ENCODE measurements at places on chromosomes 6 and 20.

GRCh38 chr6:11251553-11252360 is 19.3 kb upstream of the NEDD9 start:
- no peak for DNase-seq

DNA sequence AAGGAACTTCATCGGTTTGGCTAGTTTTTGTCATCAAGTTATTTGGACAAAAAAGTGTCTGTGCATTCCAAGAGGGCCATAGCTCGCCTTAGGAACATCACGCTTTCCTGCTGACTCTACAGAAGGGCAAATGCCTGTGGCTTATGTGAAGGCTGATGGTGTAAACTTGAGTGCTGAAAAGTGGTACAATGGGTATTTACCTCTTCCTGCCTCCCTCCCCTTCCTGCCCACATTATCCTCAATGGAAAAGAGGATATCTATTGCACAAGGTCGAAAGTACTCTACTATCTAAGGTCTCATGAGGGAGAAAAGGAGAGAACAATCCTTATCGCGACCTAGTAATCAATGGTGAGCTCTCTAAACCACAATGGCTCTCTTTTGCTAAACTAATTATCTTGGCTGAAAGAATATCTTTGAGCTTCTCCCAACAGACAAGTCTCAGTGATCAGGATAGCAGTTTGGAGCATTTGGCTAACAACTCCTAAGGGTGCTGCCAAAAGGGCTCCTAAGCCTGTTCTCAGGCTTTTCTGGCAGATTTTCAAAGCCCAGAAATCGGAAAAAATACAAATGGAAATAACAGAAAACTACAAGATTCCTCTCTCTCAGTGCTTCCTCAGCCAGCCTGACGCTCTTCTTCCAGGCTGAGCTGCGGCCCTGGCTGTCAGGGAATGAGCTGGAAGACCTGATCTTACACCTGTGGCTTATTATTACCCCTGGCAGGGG is 42.6 kb upstream of the ENPP1 start:
- DNase-seq = no peak

GRCh38 chr6:157323255-157323965 is at the start of gene TMEM242:
TSS of gene TMEM242 (minus strand) at chr6:157323519. CDS start at chr6:157323499, 20 bp downstream.
- peak; percentile 83 for DNase-seq

- DNase-seq = no peak
Measured at GRCh38 chr20:35093267-35093884, 769 bp upstream of the TRPC4AP start.

DNA sequence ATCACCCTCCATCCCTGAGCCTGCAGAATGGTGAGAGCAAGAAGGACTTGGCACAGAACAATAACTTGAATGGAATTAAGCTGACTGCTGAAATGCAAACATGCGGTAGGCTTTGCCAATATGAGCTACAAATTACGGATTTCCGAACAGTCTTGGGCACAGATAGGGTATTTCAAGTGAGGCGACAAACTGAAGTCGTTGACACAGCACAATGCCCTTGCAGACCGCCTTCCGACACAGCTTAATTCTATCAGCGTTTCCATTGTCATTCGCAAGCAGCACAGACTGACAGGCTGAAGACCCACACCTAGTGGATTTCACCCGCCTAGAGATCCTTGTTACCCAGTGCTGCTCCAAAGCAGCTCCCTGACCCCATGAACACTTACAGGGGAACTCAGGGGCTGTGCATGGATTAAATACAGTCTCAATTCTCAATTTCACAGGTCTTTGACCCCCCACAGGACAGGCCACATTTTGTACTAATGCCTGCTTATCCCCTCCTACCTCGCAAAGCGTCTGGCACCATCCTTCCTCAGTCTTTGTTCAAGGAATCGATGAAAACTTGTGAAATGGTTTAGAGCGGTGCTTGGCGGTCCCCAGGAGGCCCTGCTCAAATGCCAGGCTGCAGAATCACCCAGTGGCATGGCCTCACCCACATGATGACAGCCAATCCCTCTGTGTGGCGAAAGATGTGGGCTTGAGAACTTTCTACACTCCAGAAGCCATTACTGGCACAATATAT is 34.6 kb downstream of the RAMACL start:
- DNase-seq = no peak

DNA sequence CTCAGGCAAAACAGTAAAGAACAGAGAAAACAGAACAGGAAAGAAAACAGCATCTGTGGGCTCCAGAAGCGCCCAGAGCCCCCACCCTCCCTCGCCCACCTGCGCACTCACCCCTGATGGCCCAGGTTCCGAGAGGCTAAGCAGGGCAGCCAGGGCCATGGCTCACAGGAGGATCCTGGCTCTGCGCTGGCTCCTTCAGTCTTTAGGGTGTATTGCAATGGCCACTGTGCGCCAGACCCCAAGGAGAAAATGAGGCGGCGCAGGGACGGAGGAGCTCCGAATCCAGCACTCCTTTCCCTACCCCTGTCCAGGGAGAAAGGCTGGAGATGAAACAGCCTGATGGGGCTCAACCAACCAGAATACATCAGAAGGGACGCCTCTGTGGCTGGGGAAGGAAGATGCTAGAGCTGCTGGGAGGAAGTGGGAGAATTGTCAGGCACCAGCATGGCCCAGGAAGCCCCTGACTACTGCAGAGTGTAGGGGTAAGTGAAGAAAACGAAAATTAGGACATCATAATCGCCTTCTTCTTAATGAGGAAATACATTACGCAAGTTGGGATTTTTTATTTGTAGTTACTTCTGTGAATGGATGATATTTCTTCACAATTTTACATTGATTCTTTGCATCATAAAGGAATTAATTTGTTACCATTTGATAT is 49.0 kb downstream of the COL11A2 start:
- DNase-seq = no peak

DNA sequence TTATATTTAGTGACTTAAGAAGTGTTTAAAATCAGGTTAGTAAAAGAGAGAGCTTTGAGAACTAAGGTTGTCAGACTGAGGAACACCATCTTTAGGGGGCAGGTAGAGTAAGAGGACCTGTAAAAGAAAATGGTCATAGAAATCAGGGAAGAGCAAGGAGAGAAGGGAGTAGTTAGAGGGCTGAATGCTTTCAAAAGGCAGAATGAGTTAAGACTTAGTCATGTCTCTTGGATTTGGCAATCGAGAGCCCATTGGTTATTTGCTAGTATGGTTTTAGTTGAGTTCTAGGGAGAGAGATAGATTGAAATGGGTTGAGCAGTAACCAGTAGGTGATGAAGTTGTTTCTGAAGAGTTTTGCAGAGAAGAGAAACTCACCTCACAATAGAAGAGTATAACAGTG is 51.1 kb downstream of the RALGAPB start:
- no peak for DNase-seq

DNA sequence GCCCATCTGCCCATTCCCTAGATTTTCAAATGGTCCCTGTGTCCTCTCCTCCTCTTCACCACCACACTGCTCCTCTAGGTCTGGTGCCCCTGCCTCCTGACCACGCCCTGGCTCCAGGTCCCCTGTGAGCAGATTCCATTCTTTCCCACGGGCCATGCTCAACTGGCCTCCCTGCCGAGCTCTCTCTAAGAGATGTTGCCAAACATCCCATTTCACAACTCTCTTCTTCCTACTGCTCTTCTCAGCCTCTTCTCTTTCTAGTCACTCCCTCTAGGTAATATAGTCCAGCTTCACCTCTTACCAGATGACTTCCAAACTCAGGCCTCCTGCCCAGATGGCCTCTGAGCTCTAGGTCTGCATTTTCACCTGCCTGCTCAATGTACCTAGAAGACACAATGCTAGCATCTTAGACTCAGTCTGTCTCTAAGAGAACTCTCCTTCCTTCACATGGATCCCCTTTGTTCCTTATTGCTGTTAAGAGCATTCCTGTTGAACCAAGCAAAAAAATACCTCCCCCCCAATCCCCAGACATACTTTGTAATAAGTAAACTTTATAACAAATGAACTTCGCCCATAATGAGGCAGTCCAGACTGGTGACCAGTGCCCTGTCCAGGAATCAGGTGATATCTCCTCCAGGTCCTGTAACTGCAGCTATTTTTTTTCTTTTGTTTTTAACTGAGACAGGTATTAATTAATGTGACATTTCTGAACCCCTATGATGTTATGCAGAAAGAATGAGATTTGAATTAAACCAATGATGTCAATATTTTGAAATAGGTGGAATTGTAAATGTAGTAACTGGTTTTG is 79.0 kb downstream of the LYRM4 start:
- DNase-seq = no peak

DNA sequence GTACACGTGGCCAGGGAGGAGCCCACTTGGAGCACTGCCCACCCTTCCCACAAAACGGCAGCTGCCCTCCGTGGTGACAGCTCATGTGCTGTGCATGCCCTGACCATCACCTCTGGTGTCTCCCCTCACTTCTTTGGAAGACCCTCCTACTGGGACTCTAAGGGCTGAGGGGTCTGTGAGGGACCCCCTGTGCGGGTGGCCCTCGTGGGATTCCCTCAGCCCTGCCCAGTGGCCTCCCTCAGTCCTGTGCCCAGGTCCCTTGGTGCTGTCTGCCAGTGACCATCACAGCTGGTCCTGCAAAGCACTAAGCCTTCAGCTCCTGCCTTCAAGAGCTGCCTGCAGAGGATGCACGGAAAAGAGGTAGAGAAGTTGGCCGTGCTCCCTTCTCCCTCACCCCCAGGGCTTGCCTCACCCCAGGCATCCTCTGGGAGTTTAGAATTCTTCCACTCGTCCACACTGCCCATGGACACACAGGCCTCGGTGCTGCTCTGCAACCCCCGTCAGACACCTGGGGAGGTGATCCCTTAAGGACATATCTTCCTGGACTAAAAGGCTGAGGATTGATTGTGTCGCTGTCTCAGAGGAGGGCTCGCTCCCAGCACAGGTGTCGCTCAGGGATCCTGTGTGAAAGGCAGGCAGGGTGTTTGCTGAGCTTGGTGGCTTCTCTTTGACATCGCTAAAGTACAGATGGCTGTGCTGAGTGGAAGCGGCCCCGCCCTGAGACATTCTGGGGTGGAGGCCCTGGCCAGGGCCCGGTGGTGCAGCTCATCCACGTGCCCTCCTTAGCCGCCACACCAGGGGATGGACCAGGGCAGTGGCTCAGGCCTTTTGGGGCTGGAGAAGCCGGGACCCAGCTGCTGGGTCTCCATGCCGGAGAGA is 119.5 kb upstream of the FRMD1 start:
- no peak for DNase-seq

Data from GM13977 (cell line).